Fibroblast of the conjunctiva (primary cell): ENCODE measurements at places on chromosomes 3 and 15.
A peak's percentile ranks its signal among the peaks of the same experiment; 100 is the strongest.

GRCh38 chr3:43126536-43126935 lies 20.7 kb upstream of the POMGNT2 start:
- DNase-seq, result no peak

GRCh38 chr15:51558411-51558810 lies 64.2 kb downstream of the DMXL2 start:
- no peak for DNase-seq

DNA sequence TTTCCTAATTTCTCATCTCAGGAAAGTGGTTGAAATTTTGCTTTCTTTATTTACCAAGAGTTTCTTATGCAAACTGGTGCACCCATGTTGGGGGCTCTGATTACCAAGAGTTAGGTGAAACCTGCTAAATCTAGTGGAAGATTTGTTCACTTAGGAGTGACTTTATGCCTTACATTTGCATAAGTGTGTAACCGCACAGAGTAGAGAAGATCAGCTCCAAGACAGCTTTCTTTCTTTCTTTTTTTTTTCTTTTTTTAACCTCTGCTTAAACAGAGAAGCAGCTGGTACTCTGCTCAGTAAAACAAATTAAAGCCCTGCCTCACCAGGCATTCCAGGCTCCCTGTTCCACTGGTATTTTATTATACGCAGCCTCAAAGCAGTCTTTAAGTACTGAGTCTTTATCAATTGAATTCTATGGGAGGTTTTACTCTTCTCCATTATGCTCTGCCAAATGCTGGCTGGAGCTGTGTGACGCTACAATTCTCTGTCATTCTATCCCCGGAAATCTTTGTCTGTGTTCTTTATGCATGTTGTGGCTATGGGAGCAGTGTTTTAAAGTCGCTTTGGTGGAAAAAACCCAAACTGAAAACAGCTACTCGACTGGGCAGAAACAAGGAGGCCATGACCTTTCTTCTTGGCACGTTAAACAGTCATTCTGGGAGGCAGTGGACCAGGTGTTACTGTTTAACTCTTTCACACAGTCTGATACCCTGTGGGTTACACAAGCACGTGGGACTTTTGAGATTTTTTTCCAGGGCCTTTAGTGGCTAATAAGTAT lies 55.2 kb upstream of the GBE1 start:
- DNase-seq, result peak; percentile 53

- DNase-seq, result no peak
Observed at GRCh38 chr15:43702174-43702573, 8.5 kb downstream of the CKMT1A start.

DNA sequence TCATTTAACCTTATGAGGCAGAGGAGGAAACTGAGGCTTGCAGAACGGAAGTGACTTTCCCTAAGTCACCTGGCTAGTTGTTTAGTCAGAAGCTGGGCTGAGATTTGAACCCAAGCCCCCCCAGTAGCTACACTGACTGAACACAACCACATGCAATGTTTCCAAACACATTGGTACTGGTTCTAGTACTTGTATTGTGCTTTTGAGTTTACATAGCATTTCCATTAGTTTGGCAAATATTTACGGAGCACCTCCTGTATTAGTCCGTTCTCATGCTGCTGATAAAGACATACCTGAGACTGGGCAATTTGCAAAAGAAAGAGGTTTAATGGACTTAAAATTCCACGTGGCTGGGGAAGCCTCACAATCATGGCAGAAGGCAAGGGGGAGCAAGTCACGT lies 56.3 kb upstream of the ITGA11 start:
- no peak for DNase-seq
